ENCODE measurements at places on chromosomes 16 and 17.

DNA sequence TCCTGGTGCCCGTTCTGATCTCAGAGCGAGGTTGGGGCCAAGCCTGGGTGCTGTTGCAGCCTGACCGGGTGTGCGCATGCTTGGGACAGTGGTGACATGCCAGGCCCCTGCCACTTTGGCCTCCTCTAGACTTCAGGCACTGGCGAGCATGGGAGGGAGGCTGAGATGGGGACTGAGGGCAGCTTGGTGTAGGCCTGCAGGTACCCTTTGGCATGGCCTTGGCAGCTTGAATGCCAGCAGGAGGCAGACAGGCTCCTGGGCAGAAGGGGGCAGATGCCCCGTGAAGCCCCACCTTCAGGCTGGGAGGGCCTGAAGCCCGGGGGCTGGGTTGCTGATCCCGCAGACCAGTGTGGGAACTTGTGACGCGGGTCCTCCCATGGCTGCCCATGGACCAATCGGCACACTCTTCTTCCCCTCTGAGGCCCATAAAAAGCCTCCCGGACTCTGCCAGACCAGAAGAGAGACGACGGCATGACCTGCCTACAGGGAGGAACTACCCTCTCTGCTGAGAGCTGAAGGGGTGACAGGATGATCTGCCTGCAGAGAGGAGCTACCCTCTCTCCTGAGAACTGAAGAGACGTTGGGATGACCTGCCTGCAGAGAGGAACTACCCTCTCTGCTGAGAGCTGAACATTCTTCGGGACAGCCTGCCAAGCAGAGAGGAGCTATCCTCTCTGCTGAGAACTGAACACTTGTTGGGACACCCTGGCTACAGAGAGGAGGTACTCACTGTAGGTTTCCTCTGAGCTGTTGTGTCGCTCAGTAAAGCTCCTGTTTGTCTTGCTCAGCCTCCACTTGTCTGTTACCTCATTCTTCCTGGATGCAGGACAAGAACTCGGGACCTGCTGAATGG is 17.5 kb downstream of the RHOT1 start:
- no peak for DNase-seq

DNA sequence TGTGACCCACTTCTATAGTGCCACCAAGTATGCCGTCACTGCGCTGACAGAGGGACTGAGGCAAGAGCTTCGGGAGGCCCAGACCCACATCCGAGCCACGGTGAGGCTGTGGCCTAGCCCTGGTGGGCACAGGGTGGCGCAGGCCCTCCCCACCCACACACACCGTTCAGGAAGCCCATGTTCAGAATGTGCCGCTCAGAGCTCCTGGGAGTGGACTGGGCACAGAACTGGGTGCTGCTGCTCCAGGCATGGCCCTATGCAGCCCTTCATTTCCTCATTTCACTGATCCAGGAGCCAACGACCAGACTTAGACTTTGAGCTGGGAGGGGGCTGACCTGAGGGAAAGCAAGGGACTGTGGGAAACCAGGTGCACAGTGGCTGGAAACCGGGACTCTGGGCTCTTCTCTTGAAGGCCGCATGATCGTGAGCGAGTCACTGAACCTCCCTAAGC is 2.4 kb upstream of the MRM1 start:
- DNase-seq: no peak

GRCh38 chr17:43932923-43933322 is 9.4 kb downstream of the PPY start:
- no peak for DNase-seq

- DNase-seq: no peak
Observed at GRCh38 chr16:82178352-82178751, 8.3 kb upstream of the MPHOSPH6 start.

- no peak for DNase-seq
Observed at GRCh38 chr17:52202520-52203080, 44.1 kb upstream of the CA10 start.

DNA sequence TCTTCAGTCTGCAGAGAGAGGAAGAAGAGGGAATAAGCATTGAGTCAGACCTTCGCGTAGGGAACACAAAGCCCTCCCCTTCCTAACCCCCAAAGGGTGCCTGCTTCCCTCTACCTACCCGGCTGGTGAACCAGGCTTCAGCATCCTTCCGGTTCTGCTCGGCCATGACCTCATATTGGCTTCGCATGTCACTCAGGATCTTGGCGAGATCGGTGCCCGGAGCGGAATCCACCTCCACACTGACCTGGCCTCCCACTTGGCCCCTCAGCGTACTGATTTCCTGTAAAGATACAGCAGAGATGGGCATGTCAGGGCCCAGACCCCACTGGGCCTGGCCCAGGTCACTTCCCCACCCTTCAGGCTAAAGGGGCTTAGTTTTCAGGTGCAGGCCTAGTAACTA is 3.8 kb downstream of the KRT19 start:
- DNase-seq: no peak

DNA sequence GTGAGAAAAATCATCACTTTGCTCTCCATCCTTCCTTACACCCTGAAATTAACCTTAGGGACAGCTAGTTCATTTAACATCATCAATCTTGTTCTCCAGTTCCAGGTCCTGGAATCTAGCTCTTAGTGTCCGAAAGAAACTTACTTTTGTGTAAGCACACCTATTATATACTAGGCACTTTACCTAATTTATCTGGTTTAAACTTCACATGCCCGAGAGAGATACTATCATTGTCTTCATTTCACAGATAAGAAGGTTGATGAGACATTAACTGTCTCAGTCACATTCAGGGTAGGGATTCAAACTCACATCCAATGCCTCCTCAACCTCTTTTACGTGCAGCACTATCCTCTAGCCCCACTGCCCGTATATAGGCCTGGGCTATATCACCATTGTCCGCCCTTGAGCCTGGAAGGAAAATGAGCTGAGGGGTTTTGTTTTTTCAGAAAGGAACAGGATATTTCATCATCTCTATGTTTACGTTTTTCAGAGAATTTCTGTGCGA is 501 bp upstream of the AP2B1 start:
- DNase-seq: no peak

DNA sequence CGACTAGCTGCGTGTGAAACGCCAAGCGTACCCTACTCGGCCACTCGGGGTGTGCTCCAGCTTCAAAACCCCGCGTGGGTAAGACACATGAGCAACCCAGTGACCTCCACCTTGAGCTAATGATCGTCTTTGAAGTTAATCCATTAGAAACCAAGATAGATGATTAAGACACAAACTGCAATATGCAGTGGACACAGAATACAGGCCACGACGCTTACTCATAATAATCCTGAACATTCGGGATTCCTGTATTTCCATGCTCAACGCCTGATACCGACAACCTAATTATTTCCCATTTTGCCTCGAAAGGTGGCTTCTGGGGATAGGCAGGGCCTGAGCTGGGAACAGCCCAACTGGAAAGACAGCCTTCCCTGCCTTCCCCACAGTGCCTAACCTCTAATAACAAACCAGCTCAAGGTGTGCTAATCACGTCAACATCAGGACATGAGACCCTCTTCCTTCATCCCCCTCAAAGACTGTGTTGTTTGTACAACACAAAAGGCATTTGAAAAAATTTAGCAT is 504 bp upstream of the COPRS start:
- no peak for DNase-seq

DNA sequence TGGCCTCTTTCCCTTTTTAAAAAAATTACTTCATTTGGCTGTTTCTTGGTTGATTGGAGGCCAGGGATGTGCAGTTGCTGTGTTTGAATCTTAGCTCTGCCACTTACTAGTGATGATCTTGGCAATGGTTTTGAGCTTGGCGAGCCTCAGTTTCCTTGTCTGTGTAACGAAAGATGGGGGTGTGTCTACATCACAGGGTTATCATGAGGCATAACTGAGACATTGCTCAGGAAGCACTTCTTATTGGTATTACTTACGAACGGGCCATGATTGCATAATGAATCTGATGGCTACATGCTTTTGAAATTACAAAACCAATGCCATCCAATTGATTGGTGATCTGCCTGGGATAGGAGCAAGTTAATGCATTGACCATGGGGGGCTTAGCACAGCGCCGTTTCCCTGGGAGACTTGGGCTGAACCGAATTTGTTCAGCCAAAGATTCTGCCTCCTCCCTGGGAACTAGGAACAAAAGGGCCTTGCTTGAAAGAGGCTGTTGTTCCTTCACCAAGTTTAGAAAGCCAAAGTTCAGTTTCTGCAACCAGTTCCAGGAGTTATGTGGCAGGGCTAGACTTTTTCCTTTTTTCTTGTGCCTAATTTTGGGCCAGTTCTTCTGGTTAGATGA is 21.9 kb downstream of the CMIP start:
- no peak for DNase-seq

GRCh38 chr17:20009052-20009301 is 182 bp upstream of the SPECC1 start:
- no peak for DNase-seq

GRCh38 chr16:79876332-79876730 is 275.8 kb upstream of the MAF start:
- no peak for DNase-seq

GRCh38 chr17:59298521-59298920 is 32.9 kb upstream of the YPEL2 start:
- no peak for DNase-seq

DNA sequence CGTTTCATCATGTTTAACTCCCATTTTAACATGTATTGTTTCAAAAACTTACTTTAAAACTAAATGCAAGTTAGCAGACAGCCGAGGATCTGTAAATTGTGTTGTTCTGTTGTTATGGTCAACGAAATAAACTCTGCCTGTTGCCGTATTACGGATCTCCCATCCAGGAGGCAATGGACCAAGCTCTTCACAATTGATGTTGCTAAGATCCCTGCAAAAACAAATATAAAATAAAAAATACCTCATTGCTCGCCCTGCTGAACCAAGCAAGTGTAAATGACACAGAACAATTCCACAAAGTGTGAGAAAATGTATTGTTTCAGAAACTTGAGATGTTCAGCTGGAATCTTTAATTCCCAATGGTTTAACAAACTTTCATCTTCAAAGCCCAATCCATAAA is 65.0 kb downstream of the CEP95 start:
- DNase-seq: no peak

GRCh38 chr16:24347556-24347955 is 91.4 kb downstream of the CACNG3 start:
- no peak for DNase-seq

GRCh38 chr16:86809458-86809955 is 231.2 kb downstream of the FOXL1 start:
- no peak for DNase-seq

- DNase-seq: no peak
Observed at GRCh38 chr17:45577571-45578279, 87.2 kb upstream of the PLEKHM1 start.

- DNase-seq: no peak
Observed at GRCh38 chr17:79572136-79572925, 38.5 kb downstream of the RBFOX3 start.

DNA sequence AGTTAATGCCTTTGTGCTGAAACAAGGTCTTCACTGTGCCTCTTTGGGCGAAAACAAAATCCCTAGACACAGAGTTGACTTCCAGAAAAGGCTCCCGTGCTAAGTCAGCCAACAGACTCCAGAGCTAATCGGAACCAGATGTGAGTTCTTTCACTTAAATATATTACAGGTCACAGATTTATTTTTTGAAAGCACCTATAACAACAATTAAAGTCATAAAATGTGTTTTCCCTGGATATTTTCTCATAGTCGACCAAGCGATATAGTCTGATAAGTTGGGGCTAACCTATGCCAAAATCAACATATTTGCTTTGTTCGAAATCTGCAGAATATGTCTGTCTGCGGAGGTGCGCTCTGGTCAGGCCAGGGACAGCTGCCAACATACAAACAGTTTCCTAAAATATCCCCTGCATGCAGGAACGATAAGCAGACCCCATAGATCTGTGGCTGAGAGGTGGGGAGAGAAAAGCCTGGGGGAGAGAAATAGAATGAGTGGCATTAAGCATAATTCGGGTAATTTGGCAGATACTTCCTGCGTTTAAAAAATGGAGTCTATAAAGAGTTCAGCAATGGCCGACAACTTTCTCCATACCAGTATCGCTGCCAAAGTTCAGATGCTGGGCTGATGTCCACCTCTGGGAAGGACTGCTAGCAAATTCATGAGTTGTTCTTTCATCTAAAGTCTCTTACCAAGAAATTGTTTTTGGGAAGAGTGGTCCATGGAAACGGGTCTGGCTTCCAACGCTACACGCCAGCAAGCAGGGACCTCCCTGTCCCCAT is 50.8 kb upstream of the MYH10 start:
- no peak for DNase-seq

GRCh38 chr16:24668481-24669061 is 60.9 kb upstream of the TNRC6A start:
- DNase-seq: no peak

- DNase-seq: no peak
Observed at GRCh38 chr17:73343168-73343634, 31.4 kb upstream of the CDC42EP4 start.

DNA sequence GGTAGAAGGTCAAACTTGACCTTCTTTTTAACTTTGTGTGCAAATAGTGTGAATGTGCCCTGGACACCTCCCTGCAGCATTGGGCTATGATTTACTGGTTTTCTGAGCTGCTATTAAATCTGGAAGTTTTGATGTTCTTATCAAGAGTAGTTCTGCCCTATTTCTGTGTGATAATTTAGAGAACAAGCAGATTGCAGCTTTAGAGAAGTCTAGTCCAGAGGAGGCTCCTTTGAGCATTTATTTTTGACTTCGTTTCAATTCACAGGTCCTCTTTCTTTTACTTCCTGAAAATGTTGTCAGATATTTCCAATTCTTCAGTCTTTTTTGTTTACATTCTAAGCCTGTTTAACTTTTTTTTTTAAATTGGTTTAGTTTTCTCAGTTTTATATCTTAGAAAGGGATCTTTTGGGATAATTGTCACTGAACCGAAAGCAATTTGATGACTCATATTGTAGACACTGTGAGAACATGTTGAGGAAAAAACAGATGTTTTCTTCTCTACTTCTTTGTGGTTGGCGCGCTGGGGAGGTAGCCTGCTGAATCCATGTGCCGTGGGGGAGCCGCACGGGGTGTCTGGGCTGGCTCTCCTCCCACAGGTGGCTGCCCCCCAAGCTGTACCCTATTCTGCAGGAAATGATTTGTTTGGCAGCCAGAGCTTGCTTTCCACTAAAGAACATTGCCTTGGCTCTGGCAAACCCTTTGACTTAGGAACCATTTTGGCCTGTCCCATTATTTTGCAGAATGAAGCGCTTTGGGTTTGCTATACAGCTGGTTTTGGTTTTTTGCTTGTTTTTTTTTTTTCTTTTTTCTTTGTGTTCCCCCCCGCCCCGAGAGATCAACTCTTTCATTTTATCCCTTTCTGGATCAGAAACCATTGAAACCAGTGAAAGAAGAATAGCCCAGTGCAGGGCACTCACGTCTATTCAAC is 53.4 kb downstream of the MFSD11 start:
- no peak for DNase-seq

Measured in lower leg skin (tissue), 4 donors.